ENCODE measurements at places on chromosomes 11 and 22. TPM values are rescaled to one million over a fixed set of nuclear protein-coding genes. Genes with fewer than 3 reads are reported as not detected.

- DNase-seq = no peak
Observed at GRCh38 chr11:8598506-8598905, 4.5 kb upstream of the STK33 start.

The FXYD2 gene
- 8.0 TPM for total RNA-seq

The TH gene
- total RNA-seq = not detected

- peak; percentile 71 for DNase-seq
Observed at GRCh38 chr11:14907411-14908213, 15.6 kb upstream of the CYP2R1 start.

DNA sequence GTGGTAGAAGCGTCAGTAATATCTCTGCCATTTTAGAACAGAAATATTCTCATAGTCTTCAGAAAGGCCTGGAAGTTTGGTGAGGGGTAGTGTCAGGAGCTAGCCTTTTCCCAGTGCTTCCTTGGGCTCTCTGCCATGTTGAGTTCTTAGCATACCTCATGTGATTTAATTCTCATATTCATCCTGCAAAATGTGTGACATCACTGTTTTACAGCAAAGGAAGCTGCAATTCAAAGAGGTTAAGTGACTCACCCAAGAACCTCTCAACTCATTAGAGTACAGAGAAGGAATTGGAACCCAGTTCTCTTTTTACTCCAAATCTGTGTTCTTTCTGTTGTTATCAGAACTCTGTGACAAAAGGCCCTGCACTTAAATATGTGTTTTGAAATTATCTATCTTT is 72.1 kb downstream of the RNF169 start:
- DNase-seq = no peak

- DNase-seq = no peak
Observed at GRCh38 chr11:64458997-64459396, 100.0 kb downstream of the RPS6KA4 start.

- DNase-seq = no peak
Observed at GRCh38 chr11:75403037-75403436, 3.7 kb downstream of the RPS3 start.
